Uterine smooth muscle cell (primary cell): ENCODE measurements at places on chromosomes 1 and 21. TPM values are rescaled to one million over a fixed set of nuclear protein-coding genes. Genes with fewer than 3 reads are reported as not detected.

Gene FMO1
- total RNA-seq, result 0.11 and 0.37 TPM in 2 replicates

Gene CD5L
- not detected in 2 replicates for total RNA-seq

Gene ADAMTS4
- total RNA-seq, result 14.9 and 37.3 TPM in 2 replicates

Gene SMYD2
- 33.5 and 45.5 TPM in 2 replicates for total RNA-seq

Gene FMO4
- total RNA-seq, result 1.7 and 4.0 TPM in 2 replicates

Gene CDC7
- total RNA-seq, result 2.9 and 15.5 TPM in 2 replicates

Gene HTR1D
- total RNA-seq, result not detected in 2 replicates

Gene CRP
- not detected in 2 replicates for total RNA-seq
